ENCODE measurements at places on chromosomes 1 and 21. TPM values are rescaled to one million over a fixed set of nuclear protein-coding genes. Genes with fewer than 3 reads are reported as not detected.

Gene RHD
- not detected for total RNA-seq

Gene GJB5
- total RNA-seq, result not detected

Gene CHIA
- total RNA-seq, result not detected

Gene CHI3L1
- total RNA-seq, result 1.3 TPM

Gene IGSF8
- 61.9 TPM for total RNA-seq

Gene SLC2A5
- not detected for total RNA-seq

Gene RGS7
- total RNA-seq, result not detected

Gene ZNF697
- total RNA-seq, result 2.1 TPM

Gene TRIM45
- total RNA-seq, result not detected

Gene TTC34
- 7.9 TPM for total RNA-seq

Gene LRRC38
- total RNA-seq, result not detected

Gene RAB42
- total RNA-seq, result 1.2 TPM

Gene CRYBG2
- not detected for total RNA-seq

Gene TNNT2
- total RNA-seq, result not detected

Gene S100A7
- total RNA-seq, result not detected

Gene SPRR2E
- not detected for total RNA-seq

Gene ATP1A4
- not detected for total RNA-seq

Gene RGS16
- total RNA-seq, result 6.2 TPM

Gene GJA8
- not detected for total RNA-seq

Gene MTR
- total RNA-seq, result 51.5 TPM

Gene REG4
- 3.0 TPM for total RNA-seq

Gene PRAMEF6
- total RNA-seq, result not detected

Gene HSD3B2
- not detected for total RNA-seq

Gene ZNF695
- total RNA-seq, result not detected

Gene PCAT6
- total RNA-seq, result 1.5 TPM

Gene RAB25
- not detected for total RNA-seq

Gene CFAP74
- total RNA-seq, result not detected

Gene USH2A
- total RNA-seq, result not detected

Gene WNT2B
- 0.64 TPM for total RNA-seq

Gene RBM11
- 0.71 TPM for total RNA-seq

Gene ADAMTS5
- total RNA-seq, result 0.12 TPM

Gene KRTAP12-2
- not detected for total RNA-seq
